GM04504 (cell line): ENCODE measurements at places on chromosomes 11 and 22.

- DNase-seq: no peak
These were observed 64.2 kb downstream of the KREMEN1 start for GRCh38 chr22:29136782-29137700.

DNA sequence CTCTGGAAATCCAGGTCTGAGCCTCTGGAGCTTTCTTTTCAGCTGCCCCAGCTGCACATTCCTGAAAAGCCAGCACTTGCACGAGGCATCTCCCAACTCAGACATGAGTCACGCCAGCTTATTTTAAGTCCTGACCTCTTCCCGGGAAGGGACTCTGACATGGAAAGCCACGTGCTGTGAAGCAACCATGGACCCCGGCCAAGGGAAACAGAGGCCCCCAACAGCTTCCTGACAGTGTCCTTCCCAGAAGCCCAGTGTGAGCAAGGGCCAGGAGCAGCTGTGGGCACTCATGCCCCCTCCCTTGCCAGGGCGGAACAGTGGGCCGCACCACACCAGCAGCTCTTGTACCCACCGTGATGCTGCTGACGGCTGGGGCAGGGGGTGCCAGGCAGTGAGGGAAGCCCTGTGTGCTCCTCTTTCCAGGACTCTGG lies 118.8 kb upstream of the CADM1 start:
- peak; percentile 26 for DNase-seq

GRCh38 chr22:27978317-27978716 lies 59.3 kb upstream of the PITPNB start:
- DNase-seq: no peak

- no peak for DNase-seq
These were observed 3.7 kb downstream of the FAM180B start for GRCh38 chr11:47589977-47590861.

DNA sequence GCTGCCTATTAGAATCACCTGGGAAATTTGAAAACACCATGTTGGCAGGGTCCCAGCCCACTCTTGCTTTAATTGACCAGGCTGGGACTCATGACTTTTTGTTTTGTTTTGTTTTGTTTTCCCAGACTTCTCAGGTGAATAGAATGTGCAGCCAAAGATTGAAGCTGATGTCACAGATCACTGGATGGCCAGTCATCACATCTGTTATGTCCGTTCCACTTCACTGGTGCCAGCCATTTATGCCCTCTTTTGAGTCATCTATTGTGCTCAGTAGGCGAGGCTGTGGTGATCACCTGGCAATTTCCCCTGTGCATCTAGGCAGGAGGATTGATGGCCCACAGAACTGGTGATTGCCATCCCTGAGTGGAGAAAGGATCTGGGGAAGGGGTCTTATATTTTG lies 297.3 kb downstream of the INSC start:
- no peak for DNase-seq

GRCh38 chr22:37258753-37259401 lies 14.8 kb upstream of the RAC2 start:
- no peak for DNase-seq

GRCh38 chr11:8056810-8057463 lies 24.1 kb upstream of the TUB start:
- DNase-seq: peak; percentile 51

DNA sequence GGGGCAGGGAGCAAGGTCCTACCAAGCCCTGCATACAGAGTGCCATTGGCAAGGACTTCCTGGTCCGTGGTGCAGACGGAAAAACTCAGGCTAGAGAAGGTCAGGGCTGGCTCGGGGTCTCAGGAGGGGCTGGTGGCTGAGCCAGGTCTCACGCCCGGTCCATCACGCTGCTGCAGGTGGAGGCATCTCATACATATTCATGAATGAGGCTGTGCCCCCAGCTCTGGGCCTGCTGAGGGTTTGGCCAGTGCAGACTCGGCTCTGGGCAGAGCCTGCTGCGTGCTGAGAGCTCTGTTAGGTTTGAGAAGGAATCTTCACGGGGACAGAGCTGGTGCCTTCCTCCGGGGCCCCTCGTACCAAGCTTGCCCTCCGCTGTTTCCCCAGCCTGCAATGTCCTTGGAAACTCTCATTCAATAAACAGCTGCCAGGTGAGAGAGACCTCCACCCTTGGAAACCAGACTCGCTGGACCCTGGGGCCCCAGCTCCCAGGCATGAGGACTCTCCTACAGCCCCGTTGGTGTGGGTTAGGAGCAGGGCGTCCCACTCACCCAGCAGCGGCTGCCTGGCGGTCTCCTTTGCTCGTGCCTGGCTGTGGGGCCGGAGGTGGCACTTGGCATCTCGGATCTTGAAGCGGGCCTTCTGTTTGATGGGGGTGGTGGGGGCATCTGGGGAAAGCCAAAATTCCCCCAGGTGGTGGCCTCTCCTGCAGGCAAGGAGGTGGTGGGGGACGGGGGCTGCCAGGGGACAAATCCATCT lies 33.9 kb upstream of the TTLL12 start:
- no peak for DNase-seq

DNA sequence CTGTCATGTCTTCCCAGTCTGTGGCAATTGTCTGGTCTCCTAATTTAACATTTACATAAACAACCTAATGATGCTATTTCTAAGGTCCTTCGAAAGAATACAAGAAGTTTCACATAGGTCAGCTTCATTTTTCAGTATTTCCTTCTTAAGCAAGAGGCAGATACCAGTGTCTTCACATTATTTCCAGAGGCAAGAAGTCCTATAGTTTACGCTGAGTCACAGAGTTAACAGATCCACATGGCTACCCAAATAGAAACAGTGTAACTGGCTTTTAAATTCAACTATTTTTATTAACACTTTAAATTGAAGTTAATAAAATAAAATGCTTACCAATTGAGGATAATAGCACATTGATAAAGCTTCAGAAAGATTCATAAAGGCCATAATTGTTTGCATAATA lies 10.9 kb downstream of the PRRG4 start:
- DNase-seq: no peak

- peak; percentile 94 for DNase-seq
These were observed 15.2 kb downstream of the SCARF2 start for GRCh38 chr22:20422271-20423007.

DNA sequence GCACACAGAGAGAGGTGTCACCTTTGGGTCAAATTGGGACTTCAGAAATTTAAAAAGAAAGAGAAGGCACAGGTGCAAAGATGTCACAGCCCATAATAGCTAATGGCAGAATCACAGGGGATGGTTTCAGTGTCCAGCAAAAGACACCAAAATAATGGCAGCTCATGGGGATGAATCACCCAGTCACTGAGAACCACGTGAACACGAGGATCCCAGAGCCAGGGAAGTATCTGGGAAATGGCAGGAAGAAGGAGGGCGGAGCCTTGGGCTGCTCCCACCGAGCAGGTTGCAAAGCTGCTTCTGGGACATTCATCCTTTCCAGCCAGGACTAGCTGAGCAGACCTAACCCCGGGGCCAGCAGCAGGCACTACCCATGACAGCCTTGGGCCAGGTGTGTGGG lies 45.6 kb downstream of the TRMU start:
- DNase-seq: no peak

GRCh38 chr22:50713571-50714056 lies 24.4 kb upstream of the ACR start:
- no peak for DNase-seq

- no peak for DNase-seq
These were observed 8.5 kb downstream of the BATF2 start for GRCh38 chr11:64987998-64988854.

- no peak for DNase-seq
These were observed at the start of gene IL17REL for GRCh38 chr22:50012211-50013181. TSS of gene IL17REL (minus strand) at chr22:50012765. CDS start at chr22:50012646, 119 bp downstream.

DNA sequence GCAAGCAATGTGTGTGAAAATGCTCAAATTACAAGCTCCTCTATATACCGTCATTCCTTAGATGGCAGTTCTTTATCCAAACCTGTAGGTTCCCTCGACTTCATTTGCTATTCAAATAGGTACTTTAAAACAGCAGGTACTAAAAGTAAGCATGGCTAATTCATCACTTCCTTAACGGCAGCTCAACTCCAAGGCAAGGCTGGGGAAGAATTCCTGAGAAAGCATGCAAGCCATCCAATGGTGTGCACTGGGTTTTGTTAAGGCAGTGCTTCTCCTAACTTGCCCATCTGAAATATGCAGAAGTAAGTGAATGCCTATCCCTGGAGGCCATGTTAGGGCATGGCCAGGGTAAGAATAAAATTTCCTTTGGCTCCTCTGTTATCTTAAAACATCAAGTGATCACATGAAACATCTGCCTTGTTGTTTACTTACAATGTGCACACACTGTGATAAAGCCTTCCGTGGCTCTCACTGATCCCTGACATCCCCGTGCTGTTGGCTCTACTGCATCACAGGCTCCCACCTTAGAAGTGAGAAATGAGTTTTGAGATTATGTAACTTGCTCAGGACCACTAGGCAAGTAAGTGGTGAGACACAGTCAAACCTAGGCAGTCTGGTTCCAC lies 52.1 kb downstream of the SMCO4 start:
- DNase-seq: no peak

DNA sequence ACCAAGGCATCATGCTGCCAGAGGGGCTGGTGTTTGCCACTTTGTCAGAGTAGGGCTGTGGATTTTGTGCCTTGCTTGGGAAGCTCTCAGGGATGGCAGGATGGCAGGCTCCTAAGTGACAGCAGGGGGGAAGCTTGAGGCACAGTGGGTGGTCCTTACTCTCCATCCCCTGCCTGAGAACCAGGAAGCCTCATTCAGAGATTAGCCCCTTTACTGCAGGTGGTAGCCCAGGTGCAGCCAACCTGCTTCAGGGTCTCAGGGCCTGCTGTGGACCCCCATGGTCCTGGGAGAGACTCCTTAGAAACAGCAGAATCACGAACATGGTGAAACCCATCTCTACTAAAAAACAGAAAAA lies 8.9 kb upstream of the ST3GAL4 start:
- DNase-seq: no peak

- no peak for DNase-seq
These were observed 160.6 kb downstream of the TMEM135 start for GRCh38 chr11:87198266-87198881.

- no peak for DNase-seq
These were observed at the start of gene MPPED1 for GRCh38 chr22:43411869-43412807. TSS of gene MPPED1 (plus strand) at chr22:43412014. CDS start at chr22:43424986, 12,972 bp downstream.

- DNase-seq: no peak
These were observed 804 bp downstream of the APIP start for GRCh38 chr11:34915136-34916014.

- DNase-seq: no peak
These were observed 31.7 kb upstream of the SORL1 start for GRCh38 chr11:121420398-121420797.

GRCh38 chr11:22807855-22808570 lies 21.6 kb downstream of the SVIP start:
- no peak for DNase-seq

- no peak for DNase-seq
These were observed 72.8 kb upstream of the MYOD1 start for GRCh38 chr11:17646451-17647145.

- DNase-seq: no peak
These were observed 77.4 kb downstream of the TRIM29 start for GRCh38 chr11:120060512-120060911.

DNA sequence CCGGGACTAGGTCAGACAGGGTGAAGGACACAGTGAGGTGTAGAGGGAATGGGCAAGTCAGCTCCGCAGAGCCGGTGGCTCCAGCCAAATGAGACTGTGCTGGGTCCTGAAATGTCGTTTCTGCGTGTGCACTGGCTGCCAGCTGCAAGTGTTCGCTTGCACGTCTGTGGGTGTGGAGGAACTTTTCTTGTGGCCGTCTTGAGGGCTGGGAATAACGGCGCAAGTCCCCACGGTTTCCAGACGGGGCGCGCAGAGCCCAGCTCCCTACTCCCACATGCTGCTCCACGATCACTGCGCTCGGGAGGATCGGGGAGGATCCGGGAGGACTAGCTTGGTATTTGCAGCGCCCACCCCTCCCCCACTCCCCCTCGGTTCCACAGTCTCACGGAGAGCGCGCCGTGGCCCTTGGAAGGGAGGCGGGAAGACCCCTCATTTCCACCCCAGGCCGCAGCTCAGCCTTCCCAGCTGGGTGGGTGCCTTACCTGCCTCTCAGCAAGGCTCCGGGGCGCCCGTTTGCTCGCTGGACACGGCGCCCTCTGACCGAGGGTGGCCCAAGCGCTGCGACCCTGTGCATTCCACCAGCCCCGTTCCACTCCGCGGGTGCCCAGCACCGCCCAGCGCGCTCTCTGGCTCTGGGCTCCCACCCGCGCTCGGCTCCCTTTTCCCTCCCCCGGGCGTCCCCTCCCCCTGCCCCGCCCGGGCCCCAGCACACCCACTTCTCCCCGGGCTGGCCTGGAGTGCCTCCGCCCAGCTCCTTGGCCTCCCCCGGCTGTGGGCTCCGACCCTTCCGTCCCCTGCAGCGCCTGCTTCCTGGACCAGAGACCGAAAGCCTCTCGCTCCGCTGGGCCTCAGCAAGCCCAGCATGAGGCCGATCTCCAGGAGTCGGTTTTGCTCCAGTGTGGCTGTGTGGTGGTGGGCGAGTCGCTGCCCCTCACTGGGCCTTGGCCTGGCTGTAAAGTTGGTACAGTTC lies at the start of gene KCNE3:
Gene KCNE3, minus strand, starts transcription at position 634 of the 970 bp plus-strand sequence. CDS start 9,986 bp downstream, outside the sequence.
- no peak for DNase-seq

- DNase-seq: no peak
These were observed 55.2 kb upstream of the TOP3B start for GRCh38 chr22:22037740-22038139.

DNA sequence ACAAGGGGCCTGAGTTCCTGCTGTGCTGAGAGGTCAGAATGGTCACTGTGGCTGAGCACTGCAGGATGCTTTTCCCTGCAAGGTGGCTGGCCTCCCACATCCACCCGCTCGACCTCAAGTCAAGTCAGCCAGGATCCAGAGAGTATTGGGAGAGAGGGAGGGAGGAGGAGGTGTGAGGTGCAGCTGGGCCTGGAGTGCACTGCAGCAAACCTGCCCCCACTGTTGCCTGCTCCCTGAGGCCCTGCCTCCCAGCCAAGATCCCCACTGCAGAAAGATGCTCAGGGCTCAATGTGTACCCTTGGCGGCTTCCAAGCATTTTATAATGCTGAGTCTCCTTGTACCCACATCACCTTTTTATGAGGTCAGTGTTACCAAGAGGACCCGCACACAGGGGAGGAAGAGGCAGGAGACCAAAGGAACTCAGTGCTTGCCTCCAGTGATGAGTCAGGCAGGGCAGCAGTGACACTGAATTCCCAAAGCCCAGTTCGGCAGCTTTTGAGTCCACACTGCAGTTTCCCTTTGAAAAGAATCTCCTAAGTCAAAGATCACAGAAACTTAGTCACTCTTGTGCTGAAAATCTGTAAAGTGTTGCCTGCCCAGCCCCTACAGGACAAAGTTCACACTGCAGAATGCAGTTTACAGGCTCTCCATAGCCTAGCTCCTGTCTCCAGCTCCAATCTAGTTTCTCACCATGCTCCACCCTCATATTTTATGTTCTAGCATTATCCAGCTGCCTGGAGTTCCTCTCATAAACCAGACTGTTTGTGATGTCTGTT lies 3.1 kb downstream of the ENDOD1 start:
- no peak for DNase-seq
